ENCODE measurements at places on chromosomes 7 and 10. TPM values are rescaled to one million over a fixed set of nuclear protein-coding genes. Genes with fewer than 3 reads are reported as not detected.

GRCh38 chr7:127940381-127941160, 90.7 kb downstream of the LRRC4 start:
- H3K4me3 ChIP-seq, result no peak overlapping the region
- no peaks in the 10 kb centered on the region for H3K27me3 ChIP-seq
- DNase-seq, result no peak
- H3K4me1 ChIP-seq, result no peaks in the 10 kb centered on the region
- no peak overlapping the region for H3K27ac ChIP-seq

- H3K36me3 ChIP-seq, result no peaks in the 10 kb centered on the region
- no peak overlapping the region for H3K27ac ChIP-seq
- DNase-seq, result no peak
- peaks cover 17% of the 10 kb centered on the region for H3K4me1 ChIP-seq
- H3K27me3 ChIP-seq, result no peaks in the 10 kb centered on the region
- H3K4me3 ChIP-seq, result no peak overlapping the region
Observed at GRCh38 chr10:103680869-103681236, 174.5 kb downstream of the SH3PXD2A start.

DNA sequence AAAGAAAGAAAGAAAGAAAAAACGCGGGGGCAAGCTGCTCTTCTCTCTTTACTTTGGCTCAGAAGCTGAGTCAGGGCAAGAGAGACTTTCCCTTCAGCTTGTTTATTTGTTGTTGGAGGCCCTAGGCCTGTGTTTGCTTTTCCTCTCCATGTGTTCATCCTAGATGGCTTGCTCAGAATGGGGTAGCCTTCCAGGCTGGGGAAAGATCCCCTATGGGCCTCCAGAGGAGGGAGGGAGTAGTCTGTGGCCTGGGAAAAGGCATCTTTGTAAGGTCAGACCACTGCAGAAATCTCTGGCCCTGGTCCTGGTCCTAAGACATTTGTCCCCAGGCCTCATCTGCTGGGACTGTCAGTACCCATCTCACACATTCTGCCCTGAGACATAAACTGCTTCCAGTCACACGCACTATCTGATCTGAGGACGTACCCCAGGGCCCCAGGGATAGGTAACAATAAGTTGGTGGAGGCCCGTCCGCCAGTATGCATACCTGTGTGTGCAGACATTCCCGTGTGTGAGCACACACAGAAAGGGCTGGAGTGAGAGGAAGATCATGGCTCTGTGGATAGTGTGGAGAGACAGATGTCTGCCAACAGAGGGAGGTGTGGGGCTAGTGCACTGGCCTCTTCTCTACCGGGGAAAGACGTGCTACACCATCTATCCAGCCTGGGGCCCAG, 4.9 kb upstream of the SCD start:
- DNase-seq, result peak; percentile 70
- no peaks in the 10 kb centered on the region for H3K27me3 ChIP-seq
- H3K4me1 ChIP-seq, result peaks cover 19% of the 10 kb centered on the region
- no peak overlapping the region for H3K4me3 ChIP-seq
- peaks cover 2% of the 10 kb centered on the region for H3K36me3 ChIP-seq

GRCh38 chr10:84193846-84194423, 402 bp upstream of the CDHR1 start:
- no peak overlapping the region for H3K27ac ChIP-seq
- peaks cover 10% of the 10 kb centered on the region for H3K4me1 ChIP-seq
- no peaks in the 10 kb centered on the region for H3K36me3 ChIP-seq
- H3K4me3 ChIP-seq, result peak overlapping the region; percentile 43
- no peak for DNase-seq

- H3K27ac ChIP-seq, result no peak overlapping the region
- H3K36me3 ChIP-seq, result no peaks in the 10 kb centered on the region
- no peak overlapping the region for H3K4me3 ChIP-seq
Observed at GRCh38 chr10:66698069-66698468, 227.8 kb upstream of the LRRTM3 start.

DNA sequence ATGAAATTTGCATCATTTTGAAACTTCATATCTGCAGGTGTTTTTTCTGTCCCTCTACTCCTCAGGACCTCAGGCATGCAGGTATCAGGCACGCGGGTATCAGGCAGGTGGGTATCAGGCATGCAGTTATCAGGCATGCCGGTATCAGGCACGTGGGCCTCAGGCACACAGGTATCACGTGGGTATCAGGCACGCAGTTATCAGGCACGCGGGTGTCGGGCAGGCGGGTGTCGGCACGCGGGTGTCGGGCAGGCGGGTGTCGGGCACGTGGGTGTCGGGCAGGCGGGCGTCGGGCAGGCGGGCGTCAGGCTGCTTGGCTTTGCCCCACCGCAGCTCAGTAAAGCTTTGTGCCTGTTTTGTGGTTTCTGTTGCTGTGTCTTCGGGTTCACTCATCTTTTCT, 8.7 kb downstream of the SPRN start:
- DNase-seq, result no peak
- peaks cover 49% of the 10 kb centered on the region for H3K36me3 ChIP-seq
- H3K4me3 ChIP-seq, result no peak overlapping the region
- H3K4me1 ChIP-seq, result no peaks in the 10 kb centered on the region
- H3K27me3 ChIP-seq, result no peaks in the 10 kb centered on the region

DNA sequence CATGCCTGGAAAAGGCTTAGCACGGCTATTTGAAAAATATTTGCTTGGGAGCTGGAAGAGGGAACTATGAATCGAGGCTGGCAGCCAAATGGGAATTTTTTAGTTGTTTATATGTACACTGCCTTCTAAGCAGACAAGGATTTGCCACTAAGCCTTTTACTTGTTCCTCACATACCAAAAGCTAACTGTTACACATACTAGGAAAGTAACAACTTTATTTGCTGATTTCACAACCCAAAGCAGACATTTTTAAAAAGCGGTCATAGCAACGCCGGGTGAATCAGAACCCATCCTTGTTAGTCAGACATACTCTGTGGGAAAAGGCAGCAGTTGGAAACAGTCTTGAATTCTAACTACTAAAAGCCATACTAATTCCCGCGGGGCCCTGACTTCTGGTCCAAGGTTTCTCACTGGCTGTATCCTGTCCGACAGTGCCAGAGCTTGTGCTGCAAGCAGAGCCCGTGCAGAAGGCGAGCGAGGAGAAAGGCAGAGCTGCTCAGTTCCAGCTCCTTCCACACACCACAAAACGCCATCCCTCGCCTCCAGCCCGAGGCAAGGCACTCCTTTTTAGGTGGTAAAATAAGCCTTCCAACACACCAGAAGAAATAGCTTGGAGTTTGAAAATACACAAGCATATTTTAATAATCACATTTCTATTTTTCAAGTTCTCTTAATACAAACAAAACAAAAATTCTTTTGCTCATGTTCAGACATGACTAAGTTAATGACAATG, 89.2 kb downstream of the RNF216 start:
- DNase-seq, result no peak
- peaks cover 40% of the 10 kb centered on the region for H3K36me3 ChIP-seq
- H3K27me3 ChIP-seq, result peaks cover 19% of the 10 kb centered on the region
- no peak overlapping the region for H3K27ac ChIP-seq

GRCh38 chr10:30141423-30141822, 82.0 kb upstream of the JCAD start:
- no peak overlapping the region for H3K4me3 ChIP-seq
- peaks cover 30% of the 10 kb centered on the region for H3K27me3 ChIP-seq
- DNase-seq, result no peak
- H3K4me1 ChIP-seq, result no peaks in the 10 kb centered on the region
- H3K27ac ChIP-seq, result no peak overlapping the region

DNA sequence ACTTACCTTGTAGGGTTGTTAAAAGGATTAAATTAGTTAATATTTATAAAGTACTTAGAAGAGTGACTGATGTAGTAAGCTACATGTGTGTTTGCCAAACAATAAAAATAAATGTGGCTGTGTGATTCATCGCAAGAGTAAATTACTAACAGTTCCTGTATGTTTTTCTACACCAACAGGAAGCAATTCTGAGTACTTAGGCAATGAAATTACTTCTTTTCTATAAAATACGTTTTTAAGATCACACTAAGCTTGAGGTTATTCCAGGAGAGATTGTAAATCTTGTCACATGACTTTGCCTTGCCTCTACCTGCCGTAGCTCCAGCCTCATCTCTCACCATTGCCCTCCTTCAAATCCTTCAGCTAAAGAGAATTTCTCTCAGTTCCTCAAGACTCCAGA, 18.1 kb upstream of the GSTK1 start:
- H3K4me3 ChIP-seq, result peak overlapping the region; percentile 14
- peaks cover 78% of the 10 kb centered on the region for H3K4me1 ChIP-seq
- H3K36me3 ChIP-seq, result peaks cover 42% of the 10 kb centered on the region
- peak overlapping the region; percentile 82 for H3K27ac ChIP-seq
- H3K27me3 ChIP-seq, result no peaks in the 10 kb centered on the region

DNA sequence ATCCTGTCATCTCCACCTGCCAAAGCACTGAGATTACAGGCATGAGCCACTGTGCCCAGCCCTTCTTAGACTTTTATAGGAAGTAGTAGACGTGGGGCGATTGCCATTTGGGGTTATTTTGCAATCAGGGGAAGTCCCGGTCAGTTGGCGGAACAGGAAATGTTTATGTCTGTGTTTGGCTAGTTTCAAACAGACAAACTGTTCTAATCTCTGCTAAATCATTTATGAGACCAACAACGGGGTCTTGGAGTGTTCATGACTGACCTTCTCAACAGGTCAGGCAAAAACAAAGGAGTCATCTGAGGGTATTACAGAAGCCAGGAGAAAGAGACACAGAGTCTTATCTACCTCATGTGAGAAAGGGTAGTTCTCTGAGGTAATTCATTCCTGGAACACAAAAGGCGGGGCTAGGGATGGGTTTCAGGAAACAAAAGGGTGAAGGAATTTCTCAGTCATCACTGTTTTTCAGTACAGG, 6.6 kb upstream of the TPK1 start:
- H3K4me3 ChIP-seq, result peak overlapping the region; percentile 27
- peaks cover 14% of the 10 kb centered on the region for H3K4me1 ChIP-seq
- H3K27me3 ChIP-seq, result no peaks in the 10 kb centered on the region
- DNase-seq, result peak; percentile 54

DNA sequence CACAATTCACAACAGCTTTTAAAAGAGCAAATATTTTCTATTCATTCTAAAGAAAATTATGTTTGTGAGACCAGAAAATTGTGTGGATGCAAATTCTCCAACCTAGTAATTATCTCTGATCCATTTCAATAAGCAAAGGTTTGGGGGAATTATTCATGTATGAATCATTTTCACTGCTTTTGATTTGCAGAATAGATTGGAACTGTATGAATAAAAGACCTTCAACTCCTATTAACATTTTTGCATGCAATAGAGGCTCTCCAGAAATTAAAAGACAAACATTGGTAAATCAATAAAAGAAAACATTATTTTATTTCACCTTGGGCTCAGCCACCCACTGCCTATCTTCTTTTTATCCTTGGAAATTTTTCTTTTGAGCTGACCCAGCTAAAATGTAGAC, 43.5 kb downstream of the FEZF1 start:
- H3K27ac ChIP-seq, result no peak overlapping the region
- no peaks in the 10 kb centered on the region for H3K4me1 ChIP-seq
- no peaks in the 10 kb centered on the region for H3K27me3 ChIP-seq
- DNase-seq, result no peak
- H3K4me3 ChIP-seq, result no peak overlapping the region

GRCh38 chr10:127932521-127933270, 25.8 kb downstream of the PTPRE start:
- peaks cover 13% of the 10 kb centered on the region for H3K27me3 ChIP-seq
- no peak for DNase-seq

DNA sequence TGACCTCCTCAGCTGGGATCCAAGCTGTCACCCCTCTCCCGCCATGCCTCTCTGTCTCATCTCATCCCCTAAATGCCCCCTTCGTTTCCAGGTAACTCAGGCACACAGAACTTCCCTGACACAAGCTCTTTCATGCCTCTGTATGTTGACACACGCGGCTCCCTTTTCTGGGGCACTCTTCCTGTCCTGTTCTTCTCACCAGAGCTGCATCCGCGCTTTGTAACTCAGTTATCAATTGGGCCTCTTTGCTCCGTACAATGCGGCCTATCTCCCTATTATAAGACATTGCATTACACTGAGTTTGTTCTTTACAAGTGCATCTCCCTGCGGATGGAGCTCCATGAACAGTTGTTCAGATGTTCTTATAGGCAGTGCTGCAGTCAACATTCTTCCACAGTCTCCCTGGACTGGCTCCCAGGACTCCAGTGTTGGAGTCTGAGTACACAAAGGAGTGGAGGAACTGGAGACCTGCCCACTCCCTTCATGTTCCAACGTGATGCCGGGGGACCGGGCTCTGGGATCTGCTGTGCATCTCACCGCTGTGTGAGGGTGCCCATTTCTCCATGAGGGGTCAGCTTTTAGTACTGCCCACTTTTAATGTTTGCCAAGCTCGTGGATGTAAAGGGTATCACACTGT, 56.9 kb upstream of the TNS3 start:
- H3K27ac ChIP-seq, result no peak overlapping the region
- no peaks in the 10 kb centered on the region for H3K4me1 ChIP-seq
- H3K4me3 ChIP-seq, result no peak overlapping the region
- no peak for DNase-seq
- H3K27me3 ChIP-seq, result no peaks in the 10 kb centered on the region

DNA sequence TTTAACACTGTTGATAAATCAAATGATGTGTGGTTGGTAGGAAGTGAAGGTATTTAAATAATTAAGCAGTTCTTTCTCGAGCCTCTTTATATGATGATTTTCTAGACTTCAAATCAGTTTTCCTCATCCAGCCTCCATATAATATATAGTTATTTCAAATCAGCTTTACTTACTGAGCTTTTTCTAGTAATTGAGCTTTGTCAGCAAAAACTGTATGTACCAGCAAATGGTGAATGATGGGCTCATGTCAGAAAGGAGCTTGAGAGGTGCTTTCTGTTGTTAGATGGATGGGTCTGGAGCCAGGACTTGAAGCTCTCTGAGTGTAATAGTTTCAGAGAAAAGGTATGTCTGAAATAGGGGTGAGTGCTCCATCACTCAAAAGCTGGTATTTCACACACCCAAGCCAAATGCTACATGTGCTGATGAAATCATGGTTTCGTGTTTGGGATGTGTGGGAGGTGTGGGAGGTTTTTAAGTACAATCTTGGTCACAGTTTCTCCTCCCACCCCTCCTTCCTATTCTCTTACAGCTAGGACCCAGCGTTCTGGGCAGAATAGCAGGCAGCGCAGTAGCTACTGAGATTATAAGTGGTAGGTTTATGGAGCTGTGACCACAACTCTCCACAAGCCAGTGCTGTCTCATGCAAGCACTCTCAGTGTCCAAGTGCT, 55.8 kb downstream of the LRMDA start:
- H3K27ac ChIP-seq, result no peak overlapping the region
- no peak overlapping the region for H3K4me3 ChIP-seq
- no peak for DNase-seq
- H3K4me1 ChIP-seq, result no peaks in the 10 kb centered on the region

DNA sequence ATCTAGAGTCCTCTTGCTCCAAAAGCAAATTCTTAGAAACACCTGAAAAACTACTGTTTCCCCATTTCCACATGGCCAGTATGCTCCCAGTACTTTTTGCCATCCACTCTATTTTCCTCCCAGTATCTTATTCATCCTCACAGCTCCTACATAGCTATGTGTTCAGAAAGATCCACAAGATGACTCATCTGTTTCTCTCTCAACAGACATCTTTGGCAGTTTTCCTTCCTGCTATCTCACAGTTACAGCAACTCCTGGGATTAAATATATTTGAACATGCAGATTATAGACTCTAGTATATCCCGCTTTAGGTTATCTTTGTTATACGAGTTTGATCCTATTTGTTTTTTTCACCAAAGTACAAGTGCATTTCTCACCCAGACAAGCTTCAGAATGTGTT, 675.6 kb upstream of the POT1 start:
- H3K36me3 ChIP-seq, result no peaks in the 10 kb centered on the region
- H3K27ac ChIP-seq, result no peak overlapping the region
- no peaks in the 10 kb centered on the region for H3K27me3 ChIP-seq
- H3K4me1 ChIP-seq, result no peaks in the 10 kb centered on the region

APBB1IP gene
- 73.2 TPM for total RNA-seq

TMUB1 gene
- total RNA-seq, result 83.1 TPM

UCN3 gene
- total RNA-seq, result not detected

FRAT2 gene
- 11.4 TPM for total RNA-seq

NODAL gene
- not detected for total RNA-seq

WDR86 gene
- total RNA-seq, result 0.29 TPM

ENTPD1 gene
- 150 TPM for total RNA-seq

Measured in activated CD8-positive, alpha-beta memory T cell treated with anti-CD3 and anti-CD28 coated beads, Interleukin-2, amount 10 ng/mL, durations not matched to agents 7 days and 5 days (primary cell).